CD14-positive monocyte (primary cell): ENCODE measurements at places on chromosomes 13 and 19. TPM values are rescaled to one million over a fixed set of nuclear protein-coding genes. Genes with fewer than 3 reads are reported as not detected.

DNA sequence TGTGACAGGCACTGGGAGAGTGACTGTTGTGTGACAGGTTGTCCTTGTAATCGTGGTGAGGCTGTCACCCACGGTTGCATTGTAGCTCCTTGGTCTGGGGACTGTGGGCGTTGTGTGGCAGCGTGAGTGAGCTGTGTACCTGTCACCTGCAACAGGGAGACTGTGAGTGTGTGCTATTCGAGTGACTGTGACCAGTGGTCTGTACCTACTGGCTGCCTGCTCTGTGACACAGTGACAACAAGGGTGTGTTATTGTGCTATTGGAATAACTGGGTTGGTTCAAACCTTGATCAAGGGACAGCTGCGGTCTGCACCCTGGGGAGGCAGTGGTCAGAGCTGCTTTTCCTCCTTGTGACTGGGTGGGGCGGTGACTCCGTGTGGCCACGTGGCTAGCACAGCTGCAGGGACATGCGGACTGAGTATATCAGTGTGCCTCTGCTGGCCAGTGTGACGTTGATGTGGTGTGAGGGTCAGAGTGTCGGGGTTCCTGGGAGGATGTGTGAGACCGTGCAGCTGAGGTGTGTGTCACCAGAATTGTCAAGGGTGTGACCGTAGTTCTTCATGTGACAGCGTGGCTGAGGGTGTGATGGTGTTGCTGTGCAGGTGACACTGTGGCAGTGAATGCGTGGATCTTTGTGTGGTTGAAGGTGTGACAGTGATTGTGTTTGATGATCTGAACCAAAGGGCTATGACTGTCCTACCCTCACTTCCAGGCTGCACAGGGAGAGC lies 10.1 kb upstream of the NFIX start:
- peaks cover 9% of the 10 kb centered on the region for H3K4me1 ChIP-seq
- no peak overlapping the region for H3K4me3 ChIP-seq
- no peak overlapping the region for H3K27ac ChIP-seq
- no peaks in the 10 kb centered on the region for H3K36me3 ChIP-seq

- no peak for DNase-seq
- peaks cover 53% of the 10 kb centered on the region for H3K27me3 ChIP-seq
- H3K4me3 ChIP-seq: no peak overlapping the region
- no peak overlapping the region for H3K27ac ChIP-seq
Measured at GRCh38 chr19:55068950-55069864, 6.3 kb upstream of the RDH13 start.

- no peaks in the 10 kb centered on the region for H3K36me3 ChIP-seq
- no peak overlapping the region for H3K4me3 ChIP-seq
- H3K4me1 ChIP-seq: no peaks in the 10 kb centered on the region
- DNase-seq: no peak
- H3K27ac ChIP-seq: no peak overlapping the region
Measured at GRCh38 chr13:100434010-100434763, 154.4 kb downstream of the GGACT start.

DNA sequence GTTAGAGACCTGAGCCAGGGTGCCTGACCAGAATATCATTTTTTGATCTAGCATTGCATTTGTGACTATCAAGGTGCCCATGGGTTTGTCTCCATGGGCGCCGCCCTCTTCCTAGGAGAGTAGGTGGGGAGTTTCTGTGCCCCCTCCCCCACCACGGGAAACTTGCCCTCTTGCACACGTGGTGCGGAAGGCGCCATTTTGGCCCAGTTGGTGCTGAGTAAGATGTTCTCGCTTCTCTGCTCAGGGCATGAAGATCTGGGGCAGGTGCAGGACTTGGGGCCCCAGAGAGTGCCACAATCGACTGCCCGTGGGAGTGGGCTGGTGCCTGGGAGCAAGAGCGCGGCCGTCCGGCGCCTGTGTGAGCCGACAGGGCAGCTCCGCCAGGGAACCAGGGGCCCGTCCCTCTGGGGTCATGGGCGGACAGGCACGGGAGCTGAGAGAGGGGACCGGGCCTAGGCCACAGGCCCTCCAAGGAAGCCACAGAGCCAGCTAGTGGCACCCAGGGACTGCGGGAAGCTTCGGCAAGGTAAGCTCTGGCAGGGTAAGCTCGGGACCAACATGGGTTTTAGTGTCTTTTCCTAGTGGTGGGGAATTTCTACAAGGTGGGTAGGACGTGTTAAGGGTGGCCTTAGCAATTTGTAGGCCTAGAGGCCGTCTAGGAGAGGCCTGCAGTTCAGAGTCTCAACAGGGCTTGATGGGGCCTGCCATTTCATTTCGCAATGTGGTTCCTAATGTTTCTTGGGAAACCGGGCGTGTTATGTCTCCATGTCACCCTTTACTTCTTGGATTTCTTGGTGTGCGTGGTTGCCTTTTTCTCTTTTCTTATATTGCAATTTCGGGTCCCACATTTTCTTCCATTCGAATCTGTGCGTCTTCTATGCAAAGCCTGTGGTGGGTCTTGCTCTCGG lies 14.5 kb downstream of the SACS start:
- H3K36me3 ChIP-seq: no peaks in the 10 kb centered on the region
- H3K4me3 ChIP-seq: no peak overlapping the region
- no peaks in the 10 kb centered on the region for H3K4me1 ChIP-seq
- H3K27ac ChIP-seq: no peak overlapping the region
- H3K27me3 ChIP-seq: no peaks in the 10 kb centered on the region

DNA sequence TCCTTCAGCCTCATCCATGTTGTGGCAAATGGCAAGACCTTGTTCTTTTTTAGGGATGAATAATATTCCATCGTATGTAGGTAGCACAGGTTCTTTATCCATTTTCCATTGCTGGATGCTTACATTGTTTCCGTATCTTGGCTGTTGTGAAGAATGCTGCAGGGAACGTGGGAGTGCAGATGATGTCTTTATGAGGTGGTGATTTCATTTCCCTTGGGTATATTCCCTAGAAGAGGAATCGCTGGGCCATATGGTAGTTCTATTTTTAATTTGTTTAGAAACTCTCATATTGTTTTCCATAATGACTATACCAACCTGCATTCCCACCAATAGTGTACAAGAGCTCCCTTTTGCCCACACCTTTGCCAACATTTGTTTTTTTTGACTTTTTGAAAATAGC lies 186.3 kb upstream of the TMTC4 start:
- no peak overlapping the region for H3K27ac ChIP-seq
- DNase-seq: no peak
- H3K4me1 ChIP-seq: no peaks in the 10 kb centered on the region
- no peaks in the 10 kb centered on the region for H3K36me3 ChIP-seq
- H3K27me3 ChIP-seq: no peaks in the 10 kb centered on the region

DNA sequence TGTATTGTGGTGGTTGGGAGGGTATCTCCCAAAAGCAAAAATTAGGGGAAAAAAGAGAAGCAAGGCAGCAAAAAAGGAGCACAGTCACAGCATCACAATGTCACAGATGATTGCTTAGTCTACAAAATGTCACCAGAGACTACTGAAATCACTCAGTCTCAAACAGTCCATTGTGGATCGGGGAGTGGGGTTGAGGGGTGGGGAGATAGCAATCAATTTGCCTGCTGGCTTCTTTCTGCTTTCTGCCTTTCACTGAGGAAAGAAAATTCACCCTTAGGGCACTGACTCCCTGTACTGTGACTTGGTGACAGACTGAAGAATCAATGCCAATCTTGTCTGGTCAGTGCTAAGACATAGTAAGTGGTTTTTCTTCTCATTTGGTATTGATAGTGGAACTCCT lies 2127.1 kb upstream of the PCDH20 start:
- no peaks in the 10 kb centered on the region for H3K36me3 ChIP-seq
- H3K27me3 ChIP-seq: no peaks in the 10 kb centered on the region
- H3K27ac ChIP-seq: no peak overlapping the region
- H3K4me1 ChIP-seq: no peaks in the 10 kb centered on the region
- no peak for DNase-seq

- DNase-seq: no peak
- no peaks in the 10 kb centered on the region for H3K27me3 ChIP-seq
- no peak overlapping the region for H3K27ac ChIP-seq
- H3K4me1 ChIP-seq: no peaks in the 10 kb centered on the region
- no peak overlapping the region for H3K4me3 ChIP-seq
Measured at GRCh38 chr19:5048727-5049553, 80.0 kb downstream of the KDM4B start.

GRCh38 chr13:76271728-76272232 lies 614.4 kb downstream of the KCTD12 start:
- no peak for DNase-seq
- H3K4me1 ChIP-seq: no peaks in the 10 kb centered on the region
- H3K27ac ChIP-seq: no peak overlapping the region
- H3K36me3 ChIP-seq: no peaks in the 10 kb centered on the region
- H3K4me3 ChIP-seq: no peak overlapping the region
- no peaks in the 10 kb centered on the region for H3K27me3 ChIP-seq

DNA sequence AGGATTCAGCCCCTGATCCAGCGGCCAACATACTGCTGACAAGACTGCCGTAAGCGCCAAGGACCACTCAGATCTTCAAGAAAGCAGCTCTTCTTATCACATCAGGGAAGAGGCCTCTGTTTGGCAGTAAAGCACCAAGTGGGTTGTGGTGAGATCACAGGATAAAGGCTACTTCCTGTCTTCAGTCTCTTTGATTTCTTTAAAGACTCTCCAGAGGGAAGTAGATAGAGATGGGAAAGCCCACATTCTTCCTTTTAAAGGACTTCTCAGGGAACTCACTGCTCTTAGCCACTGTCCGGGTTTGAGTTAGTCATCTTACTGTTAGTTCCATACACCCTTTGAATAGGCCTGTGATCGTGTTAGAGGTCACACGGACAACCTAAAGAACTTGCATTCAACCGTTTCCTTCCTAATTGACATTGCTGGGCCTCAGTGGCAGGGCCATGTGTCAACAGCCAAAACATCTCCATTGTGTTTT lies 47.2 kb upstream of the POMP start:
- DNase-seq: peak; percentile 54
- H3K4me3 ChIP-seq: no peak overlapping the region
- no peaks in the 10 kb centered on the region for H3K36me3 ChIP-seq
- peaks cover 16% of the 10 kb centered on the region for H3K4me1 ChIP-seq

The FAM216B gene
- polyA plus RNA-seq: not detected in 2 replicates

The NFILZ gene
- polyA plus RNA-seq: not detected

The ZNF43 gene
- polyA plus RNA-seq: 3.0 TPM

The SYNE4 gene
- not detected for polyA plus RNA-seq
